ENCODE measurements at places on chromosomes 16 and 17. TPM values are rescaled to one million over a fixed set of nuclear protein-coding genes. Genes with fewer than 3 reads are reported as not detected.

- no peak for DNase-seq
Measured at GRCh38 chr17:29726715-29727252, 104.1 kb upstream of the CORO6 start.

GRCh38 chr16:19269098-19269497, 16.4 kb upstream of the CLEC19A start:
- DNase-seq, result no peak

GRCh38 chr17:72387969-72388368, 267.1 kb downstream of the SOX9 start:
- no peak for DNase-seq

DNA sequence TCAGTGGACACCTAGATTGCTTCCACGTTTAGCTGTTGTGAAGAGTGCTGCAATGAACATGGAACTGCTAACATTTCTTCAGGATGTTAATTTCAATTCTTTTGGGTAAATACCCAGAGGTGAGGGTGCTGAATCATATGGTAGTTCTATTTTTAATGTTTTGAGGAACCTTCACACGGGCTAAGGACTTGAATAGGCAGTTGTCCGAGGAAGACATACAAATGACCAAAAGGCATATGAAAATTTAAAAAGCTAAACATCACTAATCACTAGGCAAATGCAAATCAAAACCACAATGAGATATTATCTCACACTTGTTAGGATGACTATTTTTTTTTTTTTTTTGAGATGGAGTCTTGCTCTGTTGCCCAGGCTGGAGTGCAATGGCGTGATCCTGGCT, 173.3 kb downstream of the PRKCB start:
- DNase-seq, result no peak

DNA sequence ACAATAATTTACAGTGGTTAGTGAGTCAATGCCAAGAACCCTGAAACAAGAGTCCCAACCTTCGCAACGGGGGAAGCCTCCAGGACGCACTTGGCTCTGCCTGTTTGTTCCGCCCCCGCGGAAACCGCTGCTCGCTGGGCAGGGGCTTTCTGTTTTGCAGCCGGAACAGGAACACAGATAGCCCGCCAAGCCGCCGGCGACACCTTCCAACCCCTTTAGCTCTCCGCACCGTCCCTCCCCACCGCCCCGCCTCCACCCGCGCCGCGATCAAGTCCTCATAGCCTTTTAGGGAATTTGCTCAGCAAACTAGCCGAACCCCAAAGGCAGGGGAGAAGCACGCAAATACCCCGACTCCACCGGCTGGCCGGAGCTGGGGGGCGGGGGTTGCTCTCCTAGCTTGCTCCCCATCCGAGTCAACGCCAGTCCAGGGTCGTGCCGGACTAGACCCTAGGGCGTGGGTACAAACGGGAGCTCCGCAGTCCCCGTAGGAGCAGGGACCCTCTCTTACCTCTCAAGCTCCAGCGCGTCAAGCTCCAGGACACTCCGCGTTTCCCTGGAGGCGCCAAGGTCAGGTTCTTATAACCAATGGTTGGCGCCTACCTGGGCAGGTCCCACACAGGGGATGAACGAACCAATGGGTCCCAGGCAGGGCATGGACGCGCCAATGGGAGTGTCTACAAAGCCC, at the start of gene SLFN13:
Gene SLFN13, minus strand, starts transcription at position 553 of the 685 bp plus-strand sequence. CDS start 3,086 bp downstream, outside the sequence.
- DNase-seq, result peak; percentile 95

DNA sequence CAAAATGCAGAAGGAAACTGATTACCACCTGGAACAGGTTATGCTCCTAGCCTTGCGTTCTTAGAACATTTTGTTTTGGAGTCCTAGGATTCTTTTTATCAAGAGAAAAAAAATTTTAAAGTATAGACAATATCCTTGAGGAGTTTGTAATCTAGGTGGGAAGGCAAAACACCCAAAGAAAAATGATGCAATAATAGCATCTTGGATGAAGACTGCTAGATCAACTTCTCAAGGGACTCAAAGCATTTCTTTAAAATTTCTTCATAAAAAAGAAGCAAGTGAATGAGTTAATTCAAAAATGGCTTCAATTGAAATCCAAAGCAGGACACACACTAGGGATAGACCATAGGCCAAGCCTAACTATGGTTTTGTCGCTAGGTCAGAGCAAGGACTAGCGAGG, 515.8 kb upstream of the ZFHX3 start:
- DNase-seq, result no peak

- no peak for DNase-seq
Measured at GRCh38 chr16:87483481-87483880, 9.3 kb downstream of the ZCCHC14 start.

DNA sequence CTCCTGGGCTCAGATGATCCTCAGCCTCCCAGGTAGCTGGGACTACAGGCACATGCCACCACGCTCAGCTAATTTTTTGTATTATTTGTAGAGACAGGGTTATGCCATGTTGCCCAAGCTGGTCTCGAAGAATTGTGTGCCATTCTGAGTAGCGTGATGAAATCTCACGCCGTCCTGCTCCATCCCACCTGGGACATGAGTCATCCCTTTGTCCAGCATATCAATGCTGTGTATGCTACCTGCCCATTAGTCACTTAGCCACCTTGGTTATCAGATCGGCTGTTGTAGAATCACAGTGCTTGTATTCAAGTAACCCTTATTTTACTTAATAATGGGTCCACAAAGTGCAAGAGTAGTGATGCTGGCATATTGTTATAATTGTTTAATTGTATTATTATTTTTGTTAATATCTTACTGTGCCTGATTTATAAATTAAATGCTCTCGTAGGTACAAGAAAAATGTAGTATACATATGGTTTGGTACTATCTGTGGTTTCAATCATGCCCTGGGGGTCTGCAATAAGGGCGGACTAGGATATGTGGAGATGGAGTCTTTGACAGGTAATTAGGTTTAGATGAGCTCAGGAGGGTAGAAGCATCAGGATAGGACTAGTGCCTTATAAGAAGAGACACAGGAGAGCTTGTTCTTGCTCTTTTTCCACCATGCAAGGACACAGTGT, 26.6 kb upstream of the SLC13A2 start:
- DNase-seq, result no peak

- no peak for DNase-seq
Measured at GRCh38 chr16:15547768-15548096, 95.2 kb downstream of the MARF1 start.

DNA sequence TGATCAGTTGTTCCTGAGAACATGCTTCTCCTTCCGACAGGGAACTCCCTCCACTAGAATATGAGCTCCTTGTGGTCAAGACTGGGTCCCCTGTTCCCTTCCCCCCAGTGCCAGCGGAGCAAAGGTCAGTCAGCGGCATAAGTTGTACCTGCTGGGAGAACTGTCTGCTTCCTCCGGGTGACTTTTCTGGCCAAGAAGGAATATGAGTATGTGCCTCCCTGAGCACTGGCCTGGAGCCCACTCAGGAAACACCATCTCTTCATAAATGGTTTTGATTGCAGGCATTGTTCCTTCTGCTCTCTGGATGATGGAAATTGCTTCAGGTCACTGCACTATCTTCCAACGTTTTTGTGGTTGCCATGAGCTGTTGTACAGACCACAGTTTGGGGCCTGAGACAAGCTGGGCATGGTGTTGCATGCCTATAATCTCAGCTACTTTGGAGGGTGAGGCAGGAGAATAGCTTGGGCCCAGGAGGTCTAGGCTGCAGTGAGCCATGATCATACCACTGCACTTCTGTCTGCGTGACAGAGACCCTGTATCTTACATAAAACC, 2.9 kb upstream of the P4HB start:
- no peak for DNase-seq

DNA sequence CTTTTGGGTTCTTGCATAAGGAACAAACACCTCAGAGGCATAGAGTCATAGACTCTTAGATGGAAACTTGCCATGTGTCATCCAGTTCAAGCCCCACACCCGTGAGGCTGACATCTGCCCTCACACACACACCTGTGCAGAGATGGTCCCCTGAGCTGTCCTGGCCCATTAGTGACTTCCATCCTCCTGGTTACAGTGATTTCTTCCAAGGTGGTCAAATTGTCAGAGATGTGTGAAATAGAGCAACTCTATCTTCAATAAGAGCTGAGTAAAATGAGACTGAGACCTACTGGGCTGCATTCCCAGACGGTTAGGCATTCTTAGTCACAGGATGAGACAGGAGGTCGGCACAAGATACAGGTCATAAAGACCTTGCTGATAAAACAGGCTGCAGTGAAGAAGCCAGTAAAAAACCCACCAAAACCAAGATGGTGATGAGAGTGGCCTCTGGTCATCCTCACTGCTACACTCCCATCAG, 342.2 kb upstream of the TNRC6C start:
- DNase-seq, result peak; percentile 18

DNA sequence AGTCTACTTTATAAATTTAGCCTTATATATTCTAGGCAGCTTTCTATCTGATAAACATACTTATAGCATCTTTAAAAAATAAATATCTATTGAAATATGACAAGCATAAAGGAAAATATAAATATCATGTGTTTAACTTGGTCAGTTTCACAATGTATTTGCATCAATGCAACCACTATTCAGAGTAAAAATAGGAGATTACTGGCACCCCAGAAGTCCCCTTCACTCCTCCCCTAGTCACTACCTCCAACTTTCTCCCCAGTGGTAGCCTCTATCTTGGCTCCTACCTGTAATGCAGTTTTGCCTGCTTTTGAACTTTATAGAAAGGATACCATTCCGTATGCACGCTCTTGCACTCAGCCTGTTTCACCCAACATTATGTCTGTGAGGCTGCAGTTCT, 3.2 kb upstream of the NOD2 start:
- DNase-seq, result no peak

DNA sequence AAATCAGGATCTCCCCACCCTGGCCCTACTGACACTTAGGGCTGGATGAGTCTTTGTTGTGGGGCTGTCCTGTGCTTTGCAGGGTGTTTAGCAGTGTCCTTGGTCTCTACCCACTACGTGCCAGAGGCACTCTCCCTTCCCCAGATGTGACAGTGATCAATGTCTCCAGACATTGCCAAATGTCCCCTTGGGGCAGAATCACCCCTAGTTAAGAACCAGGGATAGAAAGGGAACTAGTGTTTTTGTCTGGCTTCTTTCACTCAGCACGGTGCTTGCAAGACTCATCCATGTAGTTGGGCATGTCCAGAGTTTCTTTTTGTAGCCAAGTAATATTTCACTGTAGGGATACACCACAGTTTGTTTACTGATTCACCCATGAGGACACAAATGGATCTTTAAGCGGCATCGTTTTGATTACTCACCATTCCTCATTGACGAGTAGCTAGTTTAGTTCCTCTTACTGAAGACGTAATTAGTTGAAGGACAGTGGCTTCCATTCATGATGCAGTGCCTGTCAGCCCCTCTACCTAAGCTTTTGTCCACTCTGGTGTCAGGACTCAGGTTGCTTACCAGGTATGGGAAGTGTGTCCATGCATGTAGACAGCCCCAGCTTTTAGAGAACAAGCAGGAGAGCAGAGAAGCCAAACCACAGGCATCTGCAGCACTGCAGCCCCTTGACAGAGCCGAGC, 26.0 kb upstream of the ITGB4 start:
- DNase-seq, result no peak

- peak; percentile 45 for DNase-seq
Measured at GRCh38 chr17:77756028-77756427, 202.5 kb upstream of the TNRC6C start.

- no peak for DNase-seq
Measured at GRCh38 chr17:81551458-81552243, 502 bp downstream of the FAAP100 start.

GRCh38 chr17:6374761-6375312, 60.1 kb downstream of the AIPL1 start:
- no peak for DNase-seq

DNA sequence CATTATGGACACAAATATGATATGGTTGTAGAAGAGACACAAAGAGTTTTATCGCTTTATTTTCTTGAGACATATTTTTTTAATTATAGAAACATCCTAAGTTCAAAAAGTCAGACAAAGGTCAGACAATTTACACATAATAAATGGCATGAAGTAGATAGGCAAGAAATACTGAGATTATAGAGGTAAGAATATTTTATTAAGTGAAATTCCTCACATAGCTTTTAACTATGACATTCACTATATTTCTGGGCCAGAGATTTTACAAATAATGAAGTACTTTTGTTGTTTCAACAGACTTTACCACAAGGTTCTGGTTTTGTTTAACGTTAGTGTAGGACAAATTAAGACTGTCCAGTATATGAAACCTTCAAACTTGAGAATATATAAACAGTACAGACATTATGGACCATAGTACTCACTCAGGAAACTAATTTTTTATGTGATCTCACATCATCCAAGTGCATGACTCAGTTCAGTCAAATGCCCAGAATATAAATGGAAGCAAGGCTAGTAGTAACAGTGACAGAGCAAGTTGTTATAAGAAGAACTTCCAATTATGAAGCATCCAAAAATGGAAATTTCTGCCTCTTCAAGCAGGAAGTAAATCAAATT, 394.8 kb downstream of the KCNJ2 start:
- DNase-seq, result no peak

DNA sequence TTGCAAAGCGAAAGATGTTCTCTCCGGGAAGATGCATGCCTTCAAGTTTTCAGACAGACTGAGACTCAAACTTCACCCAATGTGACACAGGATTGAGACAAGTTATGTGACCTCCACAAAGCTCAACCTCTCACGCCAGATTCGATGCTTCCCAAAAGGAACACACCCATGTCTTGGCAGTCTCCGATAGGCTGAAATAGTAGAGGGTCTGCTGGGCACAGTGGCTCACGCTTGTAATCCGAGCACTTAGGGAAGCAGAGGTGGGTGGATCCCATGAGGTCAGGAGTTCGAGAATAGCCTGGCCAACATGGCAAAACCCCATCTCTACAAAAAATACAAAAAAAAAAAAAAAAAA, 22.1 kb downstream of the ZFHX3 start:
- DNase-seq, result peak; percentile 30

- no peak for DNase-seq
Measured at GRCh38 chr16:84063980-84064379, 21.4 kb upstream of the SLC38A8 start.

GRCh38 chr16:88049561-88050545, 98.6 kb downstream of the BANP start:
- no peak for DNase-seq

GRCh38 chr16:3618769-3619141, 7.3 kb upstream of the SLX4 start:
- DNase-seq, result peak; percentile 3

DNA sequence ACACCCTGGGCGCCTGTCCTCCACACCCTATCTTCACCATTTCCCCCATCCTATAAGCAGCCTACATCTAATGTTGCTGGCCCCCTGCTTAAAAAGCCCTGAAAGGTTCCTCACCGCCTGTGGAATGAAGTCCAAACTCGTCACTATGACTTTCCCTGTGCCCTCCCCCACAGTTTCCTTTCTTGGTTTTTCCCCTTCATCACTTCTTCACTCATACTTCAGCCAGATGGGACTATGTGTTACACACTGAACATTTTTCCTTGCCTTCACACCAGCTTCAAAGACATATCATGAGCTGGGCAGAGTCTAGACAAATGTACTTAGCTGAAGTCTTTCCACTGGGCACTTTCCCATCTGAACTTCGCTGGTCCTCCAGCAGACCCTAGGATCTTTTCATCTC, 1.5 kb upstream of the MARCHF10 start:
- DNase-seq, result no peak

- no peak for DNase-seq
Measured at GRCh38 chr16:56767024-56767423, 37.1 kb downstream of the NUP93 start.

Gene KRT20
- 1.2 TPM for total RNA-seq

Gene ABCA9
- total RNA-seq, result 57.5 TPM

Gene RHBDL1
- total RNA-seq, result 0.84 TPM

Gene GJC1
- 17.1 TPM for total RNA-seq

Gene IGFALS
- total RNA-seq, result not detected

Gene OR3A3
- not detected for total RNA-seq

Gene MYL4
- 1.5 TPM for total RNA-seq

Gene ADAM11
- total RNA-seq, result 0.67 TPM

Gene HSD17B2
- 0.71 TPM for total RNA-seq

Gene GPRC5B
- total RNA-seq, result 33.1 TPM

Gene TMIGD1
- not detected for total RNA-seq

Gene IGF2BP1
- total RNA-seq, result not detected

Gene USP36
- 93.9 TPM for total RNA-seq
